ENCODE measurements at places on chromosomes 6 and 20. TPM values are rescaled to one million over a fixed set of nuclear protein-coding genes. Genes with fewer than 3 reads are reported as not detected.

The TP53TG5 gene
- not detected for total RNA-seq

The DAAM2 gene
- 7.3 TPM for total RNA-seq

The NRSN1 gene
- total RNA-seq: 26.8 TPM

The ADGB gene
- 0.36 TPM for total RNA-seq

The RAB5IF gene
- total RNA-seq: 21.7 TPM

The BPIFB1 gene
- total RNA-seq: 0.45 TPM

The TREML1 gene
- total RNA-seq: not detected

The RBM24 gene
- 6.2 TPM for total RNA-seq

Measured in cerebellum (tissue), 4 donors.